ENCODE measurements at places on chromosomes 6 and 20. TPM values are rescaled to one million over a fixed set of nuclear protein-coding genes. Genes with fewer than 3 reads are reported as not detected.

- DNase-seq: peak; percentile 70
Measured at GRCh38 chr6:157823001-157823527, at the start of gene SNX9. Gene SNX9 (plus strand): TSS chr6:157823246. CDS start chr6:157823435, 189 bp downstream.

DNA sequence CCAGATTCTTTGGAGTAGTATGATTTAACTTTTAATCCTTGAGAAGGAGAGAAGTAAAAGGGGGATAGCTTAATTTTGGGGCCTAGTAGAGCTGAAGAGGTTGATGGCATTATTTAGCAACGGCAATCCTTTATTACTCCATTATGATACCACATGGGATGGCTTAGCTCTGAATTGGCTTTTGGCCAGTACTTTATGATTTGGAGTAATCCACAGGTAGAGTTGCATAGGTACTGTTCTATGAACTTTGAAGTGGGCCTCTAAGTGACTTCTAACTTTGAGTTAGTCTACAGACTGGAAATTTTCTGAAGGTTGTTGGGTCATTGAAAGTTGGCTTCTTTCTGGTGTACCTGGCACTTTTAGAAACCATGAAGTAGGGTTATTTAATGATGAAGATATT lies 11.6 kb downstream of the YWHAB start:
- DNase-seq: no peak

DNA sequence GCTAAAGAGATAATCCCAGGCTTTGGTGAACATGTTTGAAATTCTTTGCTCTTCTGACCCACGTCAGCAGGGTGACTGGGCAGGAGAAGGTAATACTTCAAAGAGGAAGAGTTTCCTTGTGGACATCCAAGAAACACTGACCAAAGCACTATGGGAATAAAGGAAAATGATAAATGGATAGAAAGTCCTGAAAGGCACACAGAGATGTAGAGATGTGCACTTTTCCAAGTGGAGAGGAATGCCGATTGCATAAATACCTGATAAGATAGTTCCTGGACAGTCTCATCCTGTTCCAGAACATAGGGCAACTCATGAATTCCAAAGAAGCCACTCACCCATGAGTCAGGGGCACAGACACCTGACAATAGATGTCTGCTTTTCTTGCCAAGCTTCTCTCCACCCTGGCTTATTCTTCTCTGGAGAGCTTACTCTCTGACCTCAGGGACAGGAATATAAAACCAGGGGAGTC lies 191.3 kb upstream of the FOXA2 start:
- no peak for DNase-seq

DNA sequence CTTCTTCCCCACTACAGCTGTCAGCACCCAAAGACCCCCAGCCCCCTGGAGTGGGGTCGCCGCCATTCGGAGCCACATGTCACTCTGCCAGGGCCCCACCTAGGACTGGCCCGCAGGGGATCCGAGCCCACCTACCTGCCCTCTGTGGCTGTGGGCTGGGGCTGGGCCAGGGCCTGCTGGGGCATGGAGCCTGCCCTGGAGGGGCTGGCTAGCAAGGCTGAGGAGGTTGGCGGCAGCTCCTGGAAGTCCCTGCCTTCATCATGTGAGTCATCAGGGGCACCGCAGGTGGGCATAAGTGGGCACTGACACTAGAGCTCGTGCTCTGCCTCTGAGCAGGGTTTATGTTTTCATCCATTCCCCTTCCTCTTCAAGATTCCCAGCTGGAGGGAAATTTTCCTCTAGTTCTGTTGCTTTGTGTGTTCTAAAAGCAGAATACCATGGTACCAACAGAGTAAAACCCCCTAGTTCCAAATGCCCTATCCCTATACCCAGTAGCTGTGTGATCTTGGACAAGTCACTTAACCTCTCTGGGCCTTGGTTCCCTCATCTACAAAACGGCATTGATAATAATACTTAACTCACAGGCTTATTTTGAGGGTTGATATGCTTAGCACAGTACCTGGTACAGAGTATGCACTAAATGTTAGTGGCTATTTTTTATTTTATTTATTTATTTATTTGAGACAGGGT lies 8.7 kb upstream of the FANCE start:
- DNase-seq: no peak

DNA sequence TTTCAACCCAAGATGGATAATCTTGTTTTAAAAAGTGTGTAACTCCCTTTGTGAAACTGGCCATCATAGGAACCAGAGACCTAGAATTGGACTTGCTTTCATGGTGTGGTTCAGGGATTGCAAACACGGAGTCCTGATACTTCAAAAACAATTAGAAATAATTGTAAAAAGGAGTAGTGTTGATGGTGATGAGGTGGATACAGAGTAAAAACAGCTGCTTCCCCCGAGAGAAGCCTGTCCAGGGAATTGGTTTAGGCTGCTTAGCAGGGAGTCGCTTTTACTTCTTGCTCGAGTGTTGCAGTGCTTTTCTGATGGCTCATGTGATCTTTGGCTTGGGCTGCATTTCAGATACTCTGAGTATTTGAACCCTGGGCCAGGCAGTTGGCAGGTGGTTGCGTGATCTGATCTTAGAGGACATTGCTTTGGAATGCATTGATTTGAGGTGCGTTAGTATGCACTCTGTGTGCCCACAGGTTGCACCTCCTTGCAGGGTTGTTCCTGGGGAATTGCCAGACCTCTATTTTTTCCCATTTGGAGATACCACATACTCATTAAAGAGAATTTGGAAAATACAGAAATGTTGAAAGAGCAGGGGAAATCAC lies 19.5 kb downstream of the KIF3B start:
- no peak for DNase-seq

GRCh38 chr6:150018846-150019580 lies 6.3 kb downstream of the RAET1L start:
- DNase-seq: no peak

DNA sequence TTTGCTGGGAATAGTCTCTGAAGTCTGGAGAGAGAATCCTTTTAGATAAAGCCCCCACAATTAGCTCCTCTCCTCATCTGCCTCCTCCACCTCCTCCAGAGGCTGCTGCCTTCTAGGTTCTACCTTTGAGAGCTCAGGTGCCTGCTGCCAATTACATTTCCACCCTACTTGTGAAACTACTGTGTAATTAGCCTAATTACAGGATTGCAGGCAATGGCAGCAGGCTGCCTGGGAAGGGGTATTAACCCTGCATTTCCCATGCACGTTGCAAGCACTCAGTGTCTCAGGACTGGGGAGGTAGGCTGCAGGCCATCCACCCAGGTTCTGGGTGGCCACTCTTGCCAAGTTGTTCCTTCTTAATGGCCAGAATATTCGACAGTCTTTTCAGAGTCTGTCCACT lies 215.6 kb upstream of the ZNF217 start:
- DNase-seq: no peak

GRCh38 chr6:71277926-71278600 lies 10.5 kb upstream of the OGFRL1 start:
- DNase-seq: no peak

- DNase-seq: no peak
Measured at GRCh38 chr6:85551264-85551663, 42.4 kb downstream of the SNX14 start.

GRCh38 chr6:157673596-157673995 lies 149.4 kb upstream of the SNX9 start:
- no peak for DNase-seq

- DNase-seq: no peak
Measured at GRCh38 chr6:167567142-167568033, 242.5 kb downstream of the TTLL2 start.

- DNase-seq: no peak
Measured at GRCh38 chr6:107077710-107078109, 37.6 kb downstream of the BEND3 start.

DNA sequence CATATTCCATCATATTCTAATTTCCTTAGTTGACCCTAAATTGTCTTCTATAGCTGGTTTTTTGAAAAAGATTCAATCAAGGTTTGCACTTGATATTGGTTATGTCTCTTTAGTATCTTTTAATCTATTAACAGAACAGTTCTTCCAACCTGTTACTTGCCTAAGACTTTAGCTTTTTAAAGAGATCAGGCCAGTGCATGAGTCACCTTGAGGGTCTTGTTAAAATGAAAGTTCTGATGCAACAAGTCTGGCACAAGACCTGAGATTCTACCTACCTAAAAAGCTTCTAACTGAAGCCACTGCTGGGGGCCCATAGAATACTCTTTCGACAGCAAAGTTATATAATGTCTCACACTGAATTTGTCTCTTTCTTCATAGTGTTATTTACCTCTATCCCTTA lies 3.2 kb downstream of the USP45 start:
- no peak for DNase-seq

- peak; percentile 58 for DNase-seq
Measured at GRCh38 chr6:36678488-36679042, at the start of gene CDKN1A. Gene CDKN1A (plus strand): TSS chr6:36678714. CDS start chr6:36684102, 5,388 bp downstream.

DNA sequence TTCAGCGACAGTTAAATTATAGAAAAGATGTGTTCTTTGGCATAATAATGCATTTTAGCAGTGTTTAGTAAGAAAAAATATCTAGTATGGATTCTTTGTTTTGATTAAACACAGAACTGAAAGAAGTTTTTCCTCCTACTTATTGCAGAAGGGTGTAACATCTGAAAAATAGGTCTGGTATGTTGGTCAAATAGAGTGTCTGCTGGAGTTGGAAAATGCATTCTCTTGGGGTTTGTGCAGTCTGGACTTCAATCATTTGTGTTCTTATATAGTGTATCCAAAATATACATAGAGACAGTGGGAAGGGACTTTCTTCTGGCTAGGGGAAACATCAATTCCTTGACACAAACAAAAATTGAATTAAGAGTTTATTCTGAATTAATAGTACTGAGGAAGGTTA lies 132.4 kb upstream of the MAN1A1 start:
- DNase-seq: no peak

The OPRM1 gene
- not detected for total RNA-seq

The TDRD6 gene
- total RNA-seq: 0.05 TPM

The ARMH2 gene
- 4.5 TPM for total RNA-seq

The SF3B5 gene
- 95.3 TPM for total RNA-seq

The MYLIP gene
- total RNA-seq: 23.1 TPM

Measured in naive thymus-derived CD8-positive, alpha-beta T cell (primary cell).